Activated CD4-positive, alpha-beta T cell treated with anti-CD3 and anti-CD28 coated beads, Interleukin-2, amount 50 U/mL, for 24 hours (primary cell): ENCODE measurements at places on chromosomes 3 and 15.

DNA sequence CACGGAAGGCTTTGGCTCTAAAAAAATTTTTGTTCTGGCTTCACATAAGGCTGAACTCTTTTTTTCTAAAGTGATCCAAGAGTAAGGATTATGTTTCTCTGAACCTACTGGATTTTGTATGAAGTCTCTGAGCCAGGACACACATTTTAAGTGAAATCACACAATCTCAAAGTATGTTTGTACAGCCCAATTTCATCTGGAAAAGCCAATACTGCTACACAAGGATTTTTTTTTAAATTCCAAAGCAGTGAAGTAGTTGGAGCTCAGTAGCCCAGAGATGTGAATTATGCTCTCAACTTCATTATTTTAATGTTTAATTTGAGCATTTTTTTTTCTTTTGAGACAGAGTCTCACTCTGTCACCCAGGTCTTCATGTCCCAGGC lies 243.9 kb downstream of the FAM43A start:
- DNase-seq, result no peak

GRCh38 chr15:77081971-77082370 lies 11.1 kb upstream of the TSPAN3 start:
- DNase-seq, result no peak

DNA sequence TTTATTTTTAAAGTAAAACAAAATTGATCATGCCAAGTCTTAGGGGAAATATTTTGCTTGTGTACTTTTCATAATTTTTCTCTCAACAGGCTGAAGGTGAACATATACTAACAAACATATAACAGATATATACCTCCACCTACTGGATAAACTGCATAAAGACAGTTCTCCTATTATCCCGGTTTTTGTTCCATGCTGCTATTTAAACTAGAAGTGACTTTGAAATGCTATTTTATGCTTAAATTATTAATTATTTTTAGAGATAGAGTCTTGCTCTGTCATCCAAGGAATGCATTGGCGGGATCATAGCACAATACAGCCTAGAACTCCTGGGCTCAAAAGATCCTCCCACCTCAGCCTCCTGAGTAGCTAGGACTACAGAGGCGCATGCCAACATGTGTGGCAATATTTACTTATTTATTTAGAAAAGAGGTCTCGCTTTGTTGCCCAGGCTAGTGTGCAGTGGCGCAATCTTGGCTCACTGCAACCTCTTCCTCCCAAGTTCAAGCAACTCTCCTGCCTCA lies 49.8 kb downstream of the ST3GAL6 start:
- DNase-seq, result no peak

DNA sequence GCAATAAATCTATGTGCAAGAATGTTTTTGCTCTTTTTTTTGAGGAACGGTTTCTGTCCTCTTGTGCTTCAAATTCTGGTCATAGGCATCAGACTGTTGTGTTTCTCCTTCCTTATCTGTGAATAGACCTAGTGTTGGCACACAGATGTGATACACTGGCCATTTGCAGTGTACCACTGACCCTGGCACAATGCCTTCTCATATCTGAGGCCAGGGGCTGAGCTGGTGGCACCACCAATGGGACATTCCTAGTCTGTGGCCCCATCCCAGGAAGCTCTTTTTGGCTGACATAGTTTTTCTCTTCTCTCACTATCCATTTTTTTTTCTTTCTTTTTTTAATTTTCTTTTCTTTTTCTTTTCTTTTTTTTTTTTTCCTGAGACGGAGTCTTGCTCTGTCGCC lies 40.4 kb downstream of the SH3GL3 start:
- no peak for DNase-seq

DNA sequence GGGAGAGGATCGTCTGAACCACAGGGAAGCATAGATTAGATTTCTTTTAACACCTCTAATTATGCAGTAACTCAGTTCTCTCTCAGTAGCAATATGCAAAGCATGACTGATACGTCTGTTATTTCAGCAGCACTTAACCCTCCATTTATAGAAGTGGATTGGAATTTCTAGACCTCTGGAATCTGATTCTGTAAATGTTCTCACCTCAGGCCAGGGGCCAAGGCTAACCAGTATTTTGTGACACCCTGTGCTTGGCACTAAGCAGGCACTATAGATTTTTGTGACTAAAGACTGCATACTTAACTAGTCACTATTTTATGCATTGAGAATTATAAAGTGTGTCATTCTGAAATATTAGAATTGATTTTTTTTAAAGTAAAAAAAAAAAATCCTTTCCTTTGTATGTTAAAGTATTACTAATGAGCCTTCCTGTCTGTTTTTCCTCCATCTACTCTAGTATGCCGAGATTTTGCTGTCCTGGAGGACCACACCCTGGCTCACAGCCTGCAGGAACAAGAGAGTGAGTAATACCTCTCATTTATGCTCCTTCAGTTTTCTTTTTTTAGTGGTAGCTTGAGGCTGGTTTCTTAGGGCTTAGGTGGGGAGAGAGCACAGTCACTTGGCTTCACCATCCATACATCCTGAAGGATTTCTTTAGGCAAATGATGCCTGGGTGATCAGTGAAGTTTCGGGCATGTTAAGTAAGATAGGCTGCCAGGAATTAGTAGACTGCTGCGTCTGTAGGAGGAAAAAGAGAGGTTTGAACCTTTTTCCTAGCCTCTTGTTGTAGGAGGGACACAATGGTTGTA lies 26.5 kb upstream of the UTS2B start:
- no peak for DNase-seq

DNA sequence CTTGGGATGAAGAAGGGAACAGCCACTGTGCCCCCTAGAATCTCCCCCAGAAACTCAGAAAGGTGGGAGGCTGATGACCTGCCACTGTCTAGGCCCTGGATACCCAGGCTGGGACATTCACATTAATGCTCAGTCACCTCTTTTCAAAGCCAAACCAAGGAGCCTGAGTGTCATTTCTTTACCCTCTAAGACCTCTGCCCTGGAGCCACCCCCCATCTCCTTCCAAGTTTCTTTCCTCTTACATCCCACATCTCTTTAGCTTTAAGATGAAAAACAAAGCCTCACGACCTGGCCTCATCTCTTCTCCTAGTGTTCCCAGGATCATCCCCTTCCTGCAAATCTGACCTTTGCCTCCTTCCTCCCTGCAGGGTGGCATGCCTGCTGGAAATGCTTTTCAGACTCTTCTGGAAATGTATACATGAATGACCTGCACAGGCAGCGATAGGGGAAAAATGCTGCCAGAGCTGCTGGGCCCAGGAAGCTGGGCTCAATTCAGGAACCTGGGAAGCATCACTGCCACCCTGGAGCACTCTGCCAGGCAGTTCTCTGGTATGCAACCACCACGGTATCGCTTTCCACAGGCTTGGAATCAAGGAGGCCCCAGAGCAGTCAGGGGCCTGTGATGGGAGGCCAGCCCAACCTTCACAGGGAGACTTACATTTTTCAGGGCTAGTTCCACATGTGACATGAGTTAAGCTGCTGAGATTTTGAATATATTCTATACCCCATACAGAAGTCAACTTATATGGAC lies 67.6 kb downstream of the DAPK2 start:
- no peak for DNase-seq
